ENCODE measurements at places on chromosomes 1 and 21. TPM values are rescaled to one million over a fixed set of nuclear protein-coding genes. Genes with fewer than 3 reads are reported as not detected.

MROH7 gene
- total RNA-seq = not detected

WNT4 gene
- total RNA-seq = not detected

OR10J1 gene
- total RNA-seq = not detected

IL20 gene
- not detected for total RNA-seq

DNA sequence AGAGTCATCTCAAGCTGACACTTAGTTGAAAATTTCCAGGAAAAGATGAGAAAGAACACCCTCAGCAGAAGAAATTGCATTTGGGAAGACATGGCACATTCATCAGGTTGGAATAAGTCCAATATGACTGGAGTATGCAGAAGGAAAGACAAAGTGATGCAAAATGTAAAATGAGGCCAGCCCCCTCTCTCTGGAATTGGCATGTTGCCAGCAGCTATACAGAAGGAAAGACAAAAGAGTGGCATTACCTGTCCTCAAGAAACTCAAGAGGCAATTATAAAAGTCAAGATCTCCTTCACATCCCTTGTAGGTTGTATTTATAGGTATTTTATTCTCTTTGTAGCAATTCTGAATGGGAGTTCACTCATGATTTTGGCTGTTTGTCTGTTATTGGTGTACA, 426.3 kb downstream of the AGBL4 start:
- H3K27me3 ChIP-seq = no peaks in the 10 kb centered on the region
- H3K4me1 ChIP-seq = no peaks in the 10 kb centered on the region
- no peak overlapping the region for H3K4me3 ChIP-seq
- no peaks in the 10 kb centered on the region for H3K36me3 ChIP-seq
- no peak overlapping the region for H3K27ac ChIP-seq

SLC30A2 gene
- not detected for total RNA-seq

DNA sequence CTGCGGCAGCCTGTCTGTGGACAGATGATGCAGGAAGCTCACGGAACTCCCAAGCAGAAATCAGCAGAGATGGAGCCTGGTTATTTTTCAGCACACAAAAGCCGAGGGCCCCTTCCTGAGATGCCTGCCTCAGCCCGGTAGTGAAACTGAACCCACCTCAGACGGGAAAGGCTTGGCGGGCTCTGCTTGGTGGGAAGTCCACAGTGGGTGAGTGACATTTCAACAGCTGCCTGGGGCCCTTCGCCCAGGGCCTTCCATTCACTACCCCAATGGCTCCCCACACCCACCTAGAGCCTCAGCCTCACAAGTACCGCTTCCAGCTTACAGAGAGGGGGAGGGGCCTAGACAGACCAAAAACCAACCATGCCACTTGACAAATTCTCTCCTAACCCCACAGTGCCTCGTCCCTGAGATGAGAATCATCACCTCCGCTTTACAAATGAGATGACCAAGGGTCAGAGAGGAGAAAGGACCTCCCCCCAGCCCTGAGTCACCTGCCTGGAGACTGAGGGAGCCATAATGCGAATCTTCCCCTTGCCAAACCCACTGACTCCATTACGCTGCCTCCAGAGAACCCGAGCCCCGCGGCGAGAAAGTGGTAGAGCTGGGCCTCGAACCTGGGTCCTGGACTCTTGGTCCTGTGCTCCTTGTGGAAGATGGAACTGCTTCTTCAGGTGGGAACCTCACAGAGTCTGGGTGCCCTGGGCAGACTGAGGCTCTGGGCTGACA, 3.4 kb upstream of the ECE1 start:
- H3K27me3 ChIP-seq = no peaks in the 10 kb centered on the region
- H3K4me1 ChIP-seq = peaks cover 78% of the 10 kb centered on the region
- H3K36me3 ChIP-seq = no peaks in the 10 kb centered on the region
- peak overlapping the region; percentile 98 for H3K27ac ChIP-seq
- DNase-seq = peak; percentile 84

DNA sequence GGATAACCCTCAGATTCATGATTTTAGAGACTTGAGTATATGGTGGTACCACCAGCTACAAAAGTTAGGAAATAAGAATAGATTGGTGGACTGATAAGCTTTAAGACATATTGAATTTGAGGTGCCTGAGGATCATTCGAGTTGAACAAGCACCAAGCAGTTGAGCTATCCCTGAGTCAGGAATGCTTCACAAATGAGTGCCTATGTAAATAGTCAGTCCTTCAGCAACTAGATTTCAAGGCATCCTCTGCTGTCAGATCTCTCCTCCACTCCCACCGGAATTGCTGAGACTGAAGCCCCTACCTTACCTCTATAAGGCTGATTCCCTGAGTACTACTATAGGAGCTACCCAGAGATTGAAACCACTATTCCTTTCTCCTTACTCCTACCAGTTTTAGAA, 7.1 kb downstream of the BTF3L4 start:
- DNase-seq = no peak
- H3K27me3 ChIP-seq = no peaks in the 10 kb centered on the region
- no peak overlapping the region for H3K27ac ChIP-seq
- H3K36me3 ChIP-seq = peaks cover 35% of the 10 kb centered on the region
- peaks cover 19% of the 10 kb centered on the region for H3K4me1 ChIP-seq
- H3K4me3 ChIP-seq = no peak overlapping the region

LRRC71 gene
- total RNA-seq = not detected

All from activated CD8-positive, alpha-beta memory T cell treated with anti-CD3 and anti-CD28 coated beads, Interleukin-2, amount 10 ng/mL, durations not matched to agents 7 days and 5 days (primary cell).